ENCODE measurements at places on chromosomes 4 and X. TPM values are rescaled to one million over a fixed set of nuclear protein-coding genes. Genes with fewer than 3 reads are reported as not detected.

NAP1L3 gene
- total RNA-seq: 88.5 TPM

ATP1B4 gene
- not detected for total RNA-seq

USP17L17 gene
- not detected for total RNA-seq

IRS4 gene
- 70.1 TPM for total RNA-seq

SPANXA2 gene
- not detected for total RNA-seq

PORCN gene
- total RNA-seq: 21.2 TPM

NR3C2 gene
- 0.73 TPM for total RNA-seq

GPR173 gene
- 6.3 TPM for total RNA-seq

LRRC66 gene
- total RNA-seq: 1.0 TPM

USP17L21 gene
- total RNA-seq: not detected

CTSO gene
- total RNA-seq: 3.2 TPM

TNIP3 gene
- not detected for total RNA-seq

FRMD7 gene
- total RNA-seq: not detected

MAGEA2 gene
- total RNA-seq: not detected

JADE1 gene
- 46.2 TPM for total RNA-seq

- no peak for DNase-seq
Measured at GRCh38 chr4:87677731-87678130, 27.7 kb downstream of the DMP1 start.

- no peak for DNase-seq
Measured at GRCh38 chr4:107791902-107792301, 32.8 kb upstream of the SGMS2 start.

GRCh38 chr4:57184378-57185029 is 74.3 kb upstream of the IGFBP7 start:
- DNase-seq: no peak

DNA sequence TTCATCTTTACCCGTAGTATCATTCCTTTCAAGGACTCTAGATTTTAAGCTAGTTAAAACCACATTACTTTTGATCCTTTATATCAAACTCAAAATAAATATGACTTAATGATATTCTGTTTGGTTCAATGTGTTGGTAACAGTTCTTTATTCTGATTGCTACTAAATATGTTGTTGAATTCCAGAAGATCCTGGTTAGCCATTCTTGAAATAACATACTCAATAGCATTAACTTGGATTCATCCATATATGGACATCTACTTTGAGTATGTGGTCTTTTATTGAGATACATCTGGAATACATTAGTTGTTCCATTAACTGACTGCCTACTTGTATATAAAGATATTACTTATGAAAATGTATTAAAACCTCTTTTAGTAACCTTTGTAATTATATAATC is 27.5 kb upstream of the PCDH18 start:
- no peak for DNase-seq

DNA sequence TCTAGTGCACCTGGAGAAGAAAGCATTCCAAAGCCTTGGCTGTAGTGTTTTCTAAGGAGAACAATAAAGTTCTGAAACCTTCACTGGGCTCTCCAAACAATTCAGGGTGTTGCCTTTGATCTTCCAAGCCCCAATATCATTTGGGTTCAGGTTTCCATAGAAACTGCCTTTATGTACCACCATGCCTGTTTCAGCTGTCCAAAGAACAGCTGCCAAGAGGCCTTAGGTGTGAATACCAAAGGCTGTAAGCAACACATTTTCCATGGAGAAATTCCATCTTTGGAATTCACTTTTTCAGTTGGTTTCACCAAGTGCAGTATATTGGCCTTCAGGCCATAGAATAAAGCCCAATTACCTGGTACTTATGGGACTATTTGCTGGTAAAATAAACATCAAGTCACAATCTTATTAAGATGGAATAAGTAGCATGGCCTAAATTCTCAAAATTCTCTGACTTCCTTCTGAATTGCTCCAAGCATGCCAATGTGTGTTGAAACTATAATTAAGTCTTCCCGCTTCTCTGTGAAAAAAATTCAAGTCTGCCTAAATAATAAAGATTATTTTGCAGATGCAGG is 61.9 kb downstream of the COX18 start:
- DNase-seq: peak; percentile 6

DNA sequence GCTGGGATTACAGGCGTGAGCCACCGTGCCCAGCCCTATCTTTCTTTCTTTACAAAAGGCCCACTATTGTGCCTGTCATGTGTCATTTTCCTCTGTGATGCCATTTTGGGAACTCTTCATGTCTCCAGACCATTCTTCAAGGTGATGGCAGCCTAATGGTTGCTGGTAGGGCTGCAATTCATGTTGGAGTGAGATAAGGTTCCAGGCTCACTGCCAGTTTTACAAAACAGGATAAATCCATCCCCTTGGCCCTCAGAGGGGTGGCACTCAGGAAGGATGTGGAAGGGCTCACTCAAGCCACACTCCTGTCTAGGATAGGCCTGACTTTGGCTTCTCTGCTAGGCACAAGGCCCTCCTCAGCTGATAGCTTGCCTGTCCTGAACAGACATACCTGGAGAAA is 3.8 kb downstream of the TCEAL9 start:
- no peak for DNase-seq

GRCh38 chr4:12770351-12770750 is 713.8 kb downstream of the RAB28 start:
- DNase-seq: no peak

DNA sequence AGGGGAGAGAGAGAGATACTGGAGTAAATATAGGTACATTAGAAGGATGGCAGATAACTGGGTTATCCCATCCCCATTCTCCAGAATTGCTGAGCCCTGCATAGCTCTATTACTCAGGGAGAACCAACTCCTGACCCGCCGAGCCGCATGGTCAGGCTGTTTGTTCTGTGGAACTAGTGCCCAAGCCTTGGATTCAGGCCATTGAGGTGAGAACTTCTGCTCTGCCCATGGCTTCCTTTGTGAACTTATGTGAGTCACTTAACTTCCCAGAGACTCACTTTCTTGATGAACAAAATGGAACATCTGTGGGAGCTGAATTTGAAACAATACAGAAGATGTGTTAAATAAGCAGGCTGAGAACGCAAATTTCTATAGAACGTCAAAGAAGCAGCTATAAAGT is 54.2 kb downstream of the SPATA18 start:
- DNase-seq: no peak

DNA sequence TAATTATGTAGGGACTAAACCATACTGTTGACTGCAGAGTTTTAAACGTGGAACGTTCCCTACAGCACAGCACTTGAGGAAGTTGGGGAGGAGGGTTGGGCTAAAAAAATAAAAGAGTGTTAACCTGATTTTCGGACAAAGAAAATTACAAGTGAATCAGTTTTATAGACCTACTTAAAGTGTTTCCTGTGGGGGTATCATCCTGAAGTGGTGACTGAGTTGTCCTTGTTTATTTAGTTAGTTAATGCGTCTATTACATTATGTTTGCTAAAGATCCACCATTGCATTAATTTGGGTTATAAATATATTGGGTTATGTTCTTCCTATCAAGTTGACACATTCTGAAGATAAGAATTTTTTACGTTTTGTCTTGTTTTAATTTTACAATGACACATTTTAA is 14.7 kb downstream of the UNC5C start:
- DNase-seq: no peak

GRCh38 chr4:7044137-7044930 is 1.2 kb downstream of the TADA2B start:
- peak; percentile 29 for DNase-seq

DNA sequence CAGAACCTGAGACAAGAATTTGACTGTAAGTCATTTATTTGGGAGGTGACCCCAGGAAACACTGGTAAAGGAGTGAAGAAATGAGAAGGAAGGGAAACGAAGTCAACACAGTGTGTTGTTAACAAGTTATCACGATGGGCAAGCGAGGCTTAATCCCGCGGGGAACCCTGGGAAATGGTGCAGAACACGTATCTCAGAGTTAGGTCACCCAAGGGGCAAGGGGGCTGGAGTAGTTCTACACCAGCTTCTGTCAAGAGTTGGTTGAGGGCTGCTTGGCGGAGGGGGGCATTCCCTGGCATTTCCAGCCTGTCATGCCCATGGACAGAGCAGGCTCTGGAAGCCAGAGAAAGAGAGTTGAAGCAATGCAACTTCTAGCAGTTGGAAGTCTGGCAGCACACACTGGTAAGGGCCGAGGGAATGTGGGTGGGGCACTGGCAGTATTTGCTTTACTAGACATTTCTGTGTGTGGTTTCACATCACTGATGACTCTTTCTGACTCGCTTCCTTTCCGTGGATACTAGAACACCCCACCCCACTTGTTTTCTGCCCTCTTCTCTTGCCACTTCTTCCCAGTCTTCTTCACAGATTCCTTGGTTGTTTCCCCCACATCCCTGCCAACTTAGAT is 52.2 kb upstream of the ADGRG2 start:
- no peak for DNase-seq

GRCh38 chrX:153802513-153803045 is 8.1 kb downstream of the SSR4 start:
- DNase-seq: no peak

GRCh38 chr4:78799551-78800495 is 23.7 kb downstream of the BMP2K start:
- no peak for DNase-seq

DNA sequence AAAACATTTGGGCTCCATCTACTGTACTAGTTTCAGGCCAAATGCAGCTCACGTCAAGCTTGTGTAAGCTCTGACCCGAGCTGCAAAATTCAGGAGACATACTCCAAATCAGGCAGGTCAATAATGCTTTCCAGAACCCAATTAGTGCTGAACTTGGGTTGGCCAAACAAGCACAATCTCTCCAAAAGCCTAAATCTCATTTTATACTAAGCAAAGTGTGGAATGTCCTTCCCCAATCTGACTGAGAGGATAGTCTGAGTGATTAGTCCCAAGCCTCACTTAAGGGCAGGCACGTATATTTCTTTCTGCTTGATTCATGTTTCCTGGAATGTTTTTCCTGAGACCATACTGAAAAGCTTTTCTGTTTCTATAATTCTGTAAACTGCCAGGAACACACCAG is 79.9 kb downstream of the NKX6-1 start:
- DNase-seq: no peak

DNA sequence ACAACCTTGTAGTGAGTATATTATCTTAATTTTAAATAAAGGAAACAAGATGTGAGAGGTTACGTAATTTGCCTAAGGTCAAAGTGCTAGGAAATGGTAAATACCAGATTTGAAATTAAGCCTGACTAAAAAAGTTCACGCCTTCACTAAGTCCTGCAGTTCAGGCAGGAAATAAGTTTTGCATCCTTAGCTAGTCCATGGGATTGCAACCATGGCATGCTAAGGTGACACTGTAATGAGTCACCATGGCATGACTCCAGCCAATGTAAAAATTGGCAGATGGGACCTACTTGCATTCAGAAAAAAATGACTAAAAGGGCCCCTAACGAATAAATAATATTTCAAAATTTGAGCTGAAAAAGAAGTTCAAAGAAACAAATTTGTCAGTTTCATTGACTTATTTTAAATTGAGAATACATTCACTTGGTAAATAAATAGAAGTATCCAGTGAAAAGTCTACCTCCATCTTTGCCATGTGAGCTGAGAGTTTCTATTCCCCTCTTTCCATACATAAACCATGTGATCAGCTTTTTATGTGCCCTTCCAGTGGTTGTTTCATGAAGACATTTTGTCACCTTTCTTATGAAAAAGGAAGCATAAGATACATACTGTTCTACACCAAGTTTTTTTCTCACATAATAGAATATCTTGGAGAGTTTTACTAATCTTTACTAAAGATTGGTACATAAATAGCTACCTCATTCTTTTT is 72.4 kb downstream of the ANKRD50 start:
- no peak for DNase-seq

- DNase-seq: peak; percentile 50
Measured at GRCh38 chrX:68686097-68686977, 38.9 kb downstream of the STARD8 start.

- DNase-seq: no peak
Measured at GRCh38 chr4:158823461-158823873, 54.6 kb downstream of the FNIP2 start.

- no peak for DNase-seq
Measured at GRCh38 chr4:127975121-127975770, 10.0 kb downstream of the ABHD18 start.

- no peak for DNase-seq
Measured at GRCh38 chr4:30802622-30803323, 82.6 kb downstream of the PCDH7 start.

GRCh38 chr4:19349416-19349815 is 902.3 kb upstream of the SLIT2 start:
- no peak for DNase-seq

GRCh38 chr4:25575611-25576010 is 80.0 kb upstream of the SLC34A2 start:
- DNase-seq: no peak

- DNase-seq: no peak
Measured at GRCh38 chrX:102849396-102849795, 87.7 kb upstream of the RAB40AL start.

- DNase-seq: no peak
Measured at GRCh38 chr4:23654791-23655190, 235.1 kb downstream of the PPARGC1A start.

DNA sequence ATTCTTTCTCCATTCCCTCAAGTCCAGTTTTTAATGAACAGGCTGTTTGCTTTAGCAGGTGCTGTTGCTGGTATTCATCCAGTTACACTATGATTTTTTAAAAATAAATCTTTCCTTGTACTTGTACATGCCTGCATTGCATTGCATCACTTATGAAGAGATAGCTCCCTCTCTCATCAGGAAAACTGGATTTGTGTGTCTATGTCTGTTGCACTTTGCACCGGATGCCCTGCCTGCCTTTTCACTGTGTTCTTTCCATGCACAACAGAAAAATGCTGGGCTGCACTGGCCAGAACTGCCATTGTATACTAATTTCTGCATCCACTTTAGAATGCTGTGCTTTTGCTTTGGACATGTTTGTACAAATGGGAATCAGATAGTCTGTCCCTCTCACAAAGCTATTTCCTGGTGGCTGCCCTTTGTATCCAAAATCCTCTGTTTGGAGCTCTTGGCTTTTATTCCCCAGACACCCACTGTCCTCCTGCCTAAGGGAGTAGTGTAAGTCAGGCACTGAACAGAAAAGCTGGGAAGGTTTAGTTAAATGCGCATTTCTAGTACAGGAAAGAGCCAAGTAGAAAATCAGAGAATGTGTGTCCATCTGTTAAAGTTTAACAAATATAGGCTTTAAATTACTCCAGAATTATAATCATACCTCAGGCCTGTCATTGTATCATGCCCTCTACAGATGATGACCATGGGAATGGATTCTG is 119.1 kb downstream of the MBNL3 start:
- DNase-seq: no peak

DNA sequence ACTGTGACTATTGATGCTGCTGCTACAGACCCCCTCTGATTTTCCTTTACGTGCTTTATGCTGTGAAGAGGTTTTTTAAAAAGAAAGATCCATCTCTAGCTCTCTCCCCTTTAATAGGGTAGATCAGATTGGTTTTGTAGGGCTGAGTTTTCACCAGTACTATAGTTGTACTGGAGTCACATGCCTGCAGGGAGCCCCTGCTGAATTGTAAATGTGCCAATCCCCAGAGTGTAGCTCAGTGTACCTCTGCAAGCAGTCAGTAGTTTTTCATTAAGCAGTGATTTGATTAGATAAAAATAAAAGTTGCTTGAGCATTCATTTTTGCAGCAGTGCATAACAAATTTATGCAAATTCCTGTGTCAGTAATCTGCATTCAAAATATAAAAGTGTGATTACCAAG is 179.2 kb downstream of the IL1RAPL2 start:
- DNase-seq: peak; percentile 14
